ENCODE measurements at places on chromosomes 4 and X. TPM values are rescaled to one million over a fixed set of nuclear protein-coding genes. Genes with fewer than 3 reads are reported as not detected.

Gene MAGEB5
- not detected for total RNA-seq

GRCh38 chrX:153934148-153934761 lies 582 bp downstream of the NAA10 start:
- no peak for DNase-seq

- DNase-seq = no peak
These were observed 42.1 kb downstream of the VAMP7 start for GRCh38 chrX:155923200-155923599.

- DNase-seq = no peak
These were observed 1.2 kb upstream of the HSD17B11 start for GRCh38 chr4:87392183-87392582.

DNA sequence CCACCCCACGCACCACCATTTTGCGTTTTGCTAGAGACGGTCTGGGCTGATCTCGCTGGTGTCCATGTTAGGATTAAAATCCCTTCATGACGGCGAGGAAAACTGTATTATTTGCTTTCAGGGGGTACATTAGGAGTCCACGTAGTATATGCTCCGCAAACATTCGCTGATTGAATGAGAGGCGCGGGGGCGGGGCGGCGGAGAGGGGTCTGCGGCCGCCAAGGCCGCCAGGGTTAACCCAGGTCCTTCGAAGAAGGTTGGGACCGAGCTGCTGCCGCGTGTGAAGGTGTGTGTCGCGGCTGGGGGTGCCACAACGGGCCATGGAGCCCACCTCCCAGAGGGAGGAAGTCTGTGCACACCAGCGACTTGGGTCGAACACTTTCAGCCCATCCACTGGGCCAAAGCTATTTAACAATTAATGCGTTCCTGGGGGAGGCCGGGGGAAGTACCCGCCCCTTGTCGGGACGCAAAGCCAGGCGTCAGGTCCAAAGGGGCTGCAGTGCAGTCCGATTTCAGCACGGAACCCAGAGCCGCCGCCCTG lies 6.4 kb upstream of the PITX2 start:
- no peak for DNase-seq

DNA sequence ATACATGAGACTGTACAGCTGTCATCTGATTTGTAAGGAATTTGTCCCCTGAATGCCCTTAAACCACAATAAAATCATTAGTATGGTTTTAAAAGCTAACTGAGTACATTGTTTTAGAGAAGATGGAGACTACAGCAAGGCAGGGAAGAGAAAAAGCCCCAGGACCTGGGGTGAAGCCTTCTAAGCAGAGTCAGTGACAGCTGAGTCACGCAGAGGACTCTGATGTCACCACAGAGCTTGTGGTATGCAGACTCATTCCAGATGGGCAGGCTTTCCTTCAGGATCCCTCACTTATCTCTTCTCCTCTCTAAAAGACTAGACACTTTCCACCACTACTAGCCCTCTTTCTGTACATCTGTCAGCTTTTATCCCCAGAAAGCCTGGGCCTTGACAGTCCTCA lies 97.1 kb upstream of the ATOH1 start:
- no peak for DNase-seq

Data from colonic mucosa (tissue), 4 donors.